ENCODE measurements at places on chromosomes 11 and 22.

- no peak for DNase-seq
These were observed 499 bp downstream of the LRRC56 start for GRCh38 chr11:537622-538430.

- no peak for DNase-seq
These were observed 84.2 kb downstream of the CELSR1 start for GRCh38 chr22:46453006-46453828.

DNA sequence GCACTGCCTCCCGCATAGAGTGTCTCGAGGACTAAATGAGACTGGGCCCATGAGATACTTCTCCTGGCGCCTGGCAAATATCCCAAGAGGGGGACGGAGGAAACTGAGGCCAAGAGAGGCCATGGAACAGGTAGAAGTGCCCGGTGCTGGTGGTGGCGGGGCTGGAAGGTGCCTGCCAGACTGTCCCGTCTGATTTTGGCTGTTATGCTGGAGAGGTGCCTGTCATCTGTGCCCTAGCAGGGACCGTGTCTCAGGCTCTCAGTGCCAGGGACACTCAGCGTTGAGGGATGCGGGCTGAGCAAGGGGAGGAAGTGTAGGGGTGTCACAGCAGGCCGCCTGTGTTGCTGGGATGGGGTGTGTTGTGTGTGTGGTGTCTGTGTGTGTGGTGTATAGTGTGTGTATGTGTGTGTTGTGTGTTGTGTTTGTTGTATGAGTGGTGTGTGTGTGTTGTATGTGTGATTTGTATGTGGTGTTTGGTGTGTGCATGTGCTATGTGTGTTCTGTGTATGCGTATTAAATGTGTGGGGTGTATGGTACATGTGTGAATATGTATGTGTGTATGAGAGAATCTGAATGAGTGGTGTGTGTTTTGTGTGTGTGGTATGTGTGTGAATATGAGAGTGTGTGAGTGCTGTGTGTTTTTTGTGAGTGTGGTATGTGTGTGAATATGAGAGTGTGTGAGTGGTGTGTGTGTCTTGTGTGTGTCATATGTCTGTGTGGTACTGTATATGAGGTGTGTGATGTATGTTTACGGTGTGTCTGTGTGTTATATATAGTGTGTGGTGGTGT is 21.3 kb upstream of the SHISAL1 start:
- no peak for DNase-seq

DNA sequence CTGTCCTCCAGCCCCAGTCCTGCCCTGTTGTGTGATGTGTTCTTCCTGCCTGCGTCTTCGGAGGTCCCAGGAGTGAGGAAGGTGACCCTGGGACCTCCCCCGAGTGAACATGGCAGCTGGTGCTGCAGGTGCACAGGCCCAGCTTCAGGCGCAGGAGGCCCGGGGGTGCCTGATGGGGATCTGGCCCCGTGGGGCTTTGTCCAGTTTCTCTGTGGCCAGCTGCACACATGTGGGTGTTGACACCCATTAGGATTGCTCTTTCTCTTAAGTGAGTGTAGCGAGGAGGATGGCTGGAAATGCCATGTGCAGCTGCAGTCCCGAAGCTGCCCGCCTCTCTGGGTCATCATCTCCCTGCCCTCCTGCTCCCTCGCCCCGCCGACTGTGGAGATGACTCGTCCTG is 1279.7 kb downstream of the BRD1 start:
- DNase-seq = no peak

DNA sequence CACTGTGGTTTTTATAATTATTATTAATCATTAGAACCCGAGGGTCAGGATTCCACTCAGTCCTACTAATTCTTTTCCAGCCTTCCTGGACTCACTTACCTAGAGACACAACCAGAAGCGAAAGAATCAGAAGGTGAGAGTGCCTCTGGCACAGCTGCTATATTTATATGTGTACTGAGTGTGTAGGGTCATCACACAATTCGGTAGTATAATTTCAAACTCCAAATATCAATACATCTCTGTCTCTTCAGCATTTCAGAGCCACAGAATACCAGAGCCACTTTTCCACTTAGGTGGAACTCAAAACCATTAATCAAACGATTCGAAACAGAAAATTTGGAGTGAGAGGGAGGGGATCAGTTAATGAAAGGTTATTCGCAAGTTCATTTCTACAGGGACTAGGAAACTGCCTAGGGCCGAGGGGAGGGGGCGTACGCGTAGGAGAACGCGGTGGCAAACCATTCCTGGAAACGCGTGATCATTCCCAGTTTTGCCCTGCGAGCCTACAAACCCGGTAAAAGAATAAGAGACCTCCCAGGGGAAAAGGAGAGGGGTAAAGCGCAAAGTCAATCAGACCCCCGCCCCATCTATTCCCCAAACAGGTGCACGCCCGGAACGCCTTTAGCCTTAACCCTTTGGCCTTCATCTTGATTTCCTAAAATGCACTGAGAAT is 5.4 kb downstream of the BSX start:
- no peak for DNase-seq

- no peak for DNase-seq
These were observed 1.0 kb downstream of the PAX6 start for GRCh38 chr11:31809857-31810778.

DNA sequence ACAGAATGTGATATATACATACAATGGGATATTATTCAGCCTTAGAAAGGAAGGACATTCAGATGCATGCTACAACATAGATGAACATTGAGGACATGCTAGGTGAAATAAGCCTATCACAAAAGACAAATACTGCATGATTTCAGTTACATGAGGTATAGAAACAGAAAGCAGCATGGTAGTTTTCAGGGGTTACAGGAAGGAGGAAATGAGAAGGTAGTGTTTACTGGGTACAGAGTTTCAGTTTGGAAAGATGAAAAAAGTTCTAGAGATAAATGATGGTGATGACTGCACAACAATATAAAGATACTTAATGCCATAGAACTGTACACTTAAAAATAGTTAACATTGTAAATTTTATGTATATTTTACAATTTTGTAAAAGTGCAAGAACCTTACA is 266.7 kb upstream of the C11orf87 start:
- DNase-seq = no peak

DNA sequence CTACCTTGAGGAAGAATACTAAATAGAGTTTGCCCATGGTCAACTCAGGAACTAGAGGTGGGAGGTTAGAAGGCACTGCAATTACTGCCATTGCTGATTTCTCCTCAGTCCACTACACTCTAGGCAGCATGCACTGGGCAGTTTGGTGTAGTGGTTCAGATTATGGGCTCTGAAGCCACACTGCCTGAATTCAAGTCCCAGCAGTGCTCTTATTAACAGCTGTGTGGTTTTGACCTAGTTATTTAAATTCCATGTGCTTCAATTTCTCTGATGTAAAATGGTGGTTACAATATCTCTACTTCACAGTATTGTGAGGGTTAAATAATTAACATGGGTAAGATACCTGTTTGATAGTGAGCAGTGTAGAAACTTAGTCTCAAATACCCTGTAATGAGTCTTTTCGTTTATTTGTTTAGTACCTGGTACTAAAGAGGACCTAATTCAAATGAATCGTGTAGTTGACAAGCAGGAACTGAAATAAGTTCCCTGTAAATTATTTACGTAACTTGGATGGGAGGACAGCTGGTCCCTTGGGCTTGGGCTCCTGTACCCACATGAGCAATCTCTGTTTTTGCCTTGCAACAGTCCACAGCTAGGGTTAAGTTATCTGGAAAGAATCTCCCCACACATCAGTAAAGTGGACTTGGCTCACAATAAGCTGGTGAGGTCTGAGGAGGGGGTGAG is 17.8 kb downstream of the PRR5L start:
- DNase-seq = no peak

- DNase-seq = no peak
These were observed 22.9 kb upstream of the SLC5A1 start for GRCh38 chr22:32020117-32020516.

GRCh38 chr11:131463162-131463561 is 92.7 kb downstream of the NTM start:
- no peak for DNase-seq
